ENCODE measurements at places on chromosomes 16 and 17.

DNA sequence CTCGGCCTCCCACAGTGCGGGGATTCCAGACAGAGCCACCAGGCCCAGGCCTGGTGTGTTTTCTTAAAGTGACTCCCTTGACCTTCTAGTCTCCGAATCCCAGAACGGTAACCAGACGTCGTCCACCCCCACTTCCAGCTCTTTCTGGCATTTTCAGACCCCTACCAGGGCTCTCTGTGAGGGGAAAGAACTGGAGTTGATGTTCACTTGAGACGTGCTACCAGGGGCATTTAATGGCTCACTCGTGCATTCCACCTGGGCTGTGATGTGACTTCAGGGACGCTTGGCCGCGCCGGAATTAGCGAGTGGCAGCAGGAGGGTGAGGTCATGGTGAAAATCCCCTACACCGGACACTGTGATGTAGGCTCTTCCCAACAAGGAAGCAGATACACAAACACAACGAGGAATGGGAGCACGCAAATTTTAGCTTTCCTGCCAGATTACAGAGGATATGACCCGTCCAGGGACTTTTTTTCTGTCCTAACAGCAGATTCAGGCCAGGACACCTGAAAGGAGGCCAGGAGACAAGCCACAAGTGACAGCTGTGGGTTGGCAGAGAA is 1.1 kb upstream of the GNA13 start:
- DNase-seq, result no peak

- peak; percentile 60 for DNase-seq
Observed at GRCh38 chr16:68074850-68075555, 10.2 kb upstream of the NFATC3 start.

GRCh38 chr17:55121268-55121667 is 143.5 kb upstream of the HLF start:
- no peak for DNase-seq

DNA sequence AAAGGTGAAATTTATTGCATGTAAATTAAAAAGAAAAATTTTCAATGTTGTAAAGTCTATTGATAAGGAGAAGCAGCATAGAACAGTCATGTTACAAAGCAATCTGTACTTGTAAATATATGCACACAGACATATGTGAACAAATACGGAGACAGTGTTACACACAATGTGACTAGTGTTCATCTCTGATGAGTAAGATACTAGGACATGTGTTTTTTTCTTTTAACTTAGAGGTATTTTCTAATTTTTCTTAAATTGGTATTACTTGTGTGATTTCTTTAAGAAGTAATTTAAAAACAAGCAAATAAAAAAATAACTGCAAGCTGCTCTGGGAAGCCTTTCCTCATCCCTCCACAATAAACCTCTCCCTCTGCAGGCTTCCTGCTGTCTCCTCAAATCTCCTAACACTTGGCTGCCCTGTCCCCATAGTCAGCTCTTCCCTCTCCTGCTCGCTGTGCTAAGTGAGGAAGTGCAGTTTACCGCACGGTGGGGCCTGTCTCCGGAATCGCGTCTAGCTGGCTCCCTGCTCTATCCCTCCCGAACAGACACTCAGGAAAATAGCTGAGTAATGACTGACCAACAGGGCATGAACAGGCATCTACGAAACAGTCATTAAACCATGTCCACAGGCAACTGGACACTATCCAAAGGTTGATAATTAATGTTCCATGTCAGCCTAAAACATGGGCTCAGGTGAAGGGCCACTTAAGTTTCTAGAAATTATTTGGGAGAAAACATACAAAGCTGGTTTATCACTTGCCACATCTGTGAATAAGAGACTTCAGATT is 35.9 kb downstream of the CMTM4 start:
- DNase-seq, result no peak

DNA sequence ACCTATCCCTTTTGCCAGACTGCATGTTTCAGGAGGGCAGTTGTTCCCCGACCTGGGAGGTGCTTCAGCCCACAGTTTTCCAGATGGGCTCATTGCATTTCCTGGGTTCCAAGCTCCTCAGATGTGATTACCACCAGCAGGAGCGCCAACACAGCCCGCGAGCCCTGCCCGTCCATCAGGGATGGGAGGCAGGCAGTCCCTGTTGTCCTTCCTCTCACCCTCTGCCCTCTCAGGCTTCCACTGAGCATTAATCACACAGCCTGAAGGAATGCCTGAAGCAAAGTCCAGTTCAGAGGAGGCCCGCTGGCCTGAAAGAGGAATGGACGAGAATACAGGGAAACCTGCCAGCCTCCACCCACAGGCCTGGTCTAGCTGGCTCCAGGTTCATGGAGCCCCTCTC is 256.3 kb upstream of the SDK2 start:
- DNase-seq, result no peak

DNA sequence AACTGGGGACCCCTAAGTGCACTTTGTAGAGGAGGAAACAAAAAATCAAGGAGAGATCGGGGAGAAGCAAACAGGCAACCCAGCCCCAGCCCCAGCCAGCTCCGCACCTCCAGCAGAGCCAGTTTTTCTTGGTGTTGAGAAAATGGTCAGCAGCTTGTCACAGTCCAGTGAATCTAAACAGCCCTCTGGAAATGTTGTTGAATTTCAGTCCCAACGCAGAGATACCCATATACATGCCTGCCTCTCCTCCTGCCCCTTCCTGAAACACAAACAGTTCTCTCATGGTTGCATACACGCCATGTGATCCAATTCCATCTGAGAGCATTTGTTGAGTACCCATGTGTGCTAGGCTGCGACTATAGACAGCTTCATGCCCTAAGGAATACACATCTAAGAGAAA is 42.4 kb upstream of the LHX1 start:
- no peak for DNase-seq
